GM23338 (cell line): ENCODE measurements at places on chromosomes 12 and 14.

GRCh38 chr12:84701041-84701440 is 211.6 kb downstream of the SLC6A15 start:
- DNase-seq = no peak

DNA sequence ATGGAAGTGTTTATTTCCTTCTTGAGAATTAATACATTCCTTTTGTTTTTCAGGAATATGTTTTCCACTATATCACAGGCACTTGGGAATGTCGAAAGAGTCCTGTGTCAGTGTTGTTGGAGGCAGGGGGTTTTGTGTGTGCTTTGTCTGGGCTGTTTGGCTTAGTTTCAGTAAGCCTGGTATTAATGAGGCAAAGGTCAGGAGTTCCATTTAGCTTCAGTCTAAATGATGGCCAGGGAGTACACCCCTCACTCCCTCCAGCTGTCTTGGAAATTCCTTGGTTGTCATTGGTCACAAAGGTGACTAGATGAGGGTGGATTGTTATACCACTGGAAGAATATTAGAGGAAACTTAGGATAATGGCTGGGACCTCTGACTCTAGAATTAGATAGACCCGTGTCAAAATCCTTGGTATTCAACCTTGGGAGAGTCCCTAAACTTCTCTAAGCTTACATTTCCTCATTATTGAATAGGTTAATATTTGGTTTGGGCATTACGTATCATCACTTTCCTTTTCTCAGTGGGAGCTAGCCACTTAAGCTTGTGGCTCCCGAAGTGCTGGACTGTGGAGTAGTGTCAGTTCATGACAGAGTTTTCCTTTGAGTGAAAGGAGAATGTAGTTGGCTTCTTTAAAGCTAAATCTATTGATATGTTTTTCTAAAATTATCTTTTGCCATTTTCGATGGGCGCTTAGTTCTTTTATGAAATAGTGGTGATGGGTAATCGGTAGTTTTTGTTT is 5.2 kb downstream of the FRS2 start:
- peak; percentile 24 for DNase-seq

DNA sequence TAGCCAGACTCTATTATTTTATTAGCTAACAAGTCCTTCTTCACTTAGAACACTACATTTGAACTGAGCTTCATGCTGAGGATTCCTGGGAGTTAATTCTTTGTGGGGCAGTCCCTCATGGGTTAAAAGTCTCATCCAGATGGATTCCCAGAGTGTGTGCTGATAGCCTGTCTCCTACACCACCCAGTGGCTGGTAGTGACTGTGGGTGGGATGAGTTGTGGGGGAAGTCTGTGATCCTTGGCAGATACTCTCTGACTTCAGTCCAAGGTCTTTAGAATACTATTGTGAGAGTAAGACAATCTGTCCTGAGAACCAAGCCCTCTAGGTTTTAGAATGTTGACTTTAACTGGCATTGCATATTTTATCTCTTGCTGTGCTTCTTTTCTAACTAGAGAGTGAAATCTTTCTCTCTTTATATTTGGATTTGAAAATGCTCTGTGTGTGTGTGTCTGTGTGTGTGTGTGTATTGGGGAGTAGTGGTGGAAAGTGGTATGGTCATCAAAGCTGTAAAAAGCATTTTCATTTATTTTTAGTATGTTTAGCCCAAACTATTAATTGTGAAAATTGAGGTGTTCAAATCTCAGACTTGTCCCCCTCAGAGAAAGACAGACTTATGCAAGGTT is 37.3 kb downstream of the AKAP6 start:
- DNase-seq = peak; percentile 17

DNA sequence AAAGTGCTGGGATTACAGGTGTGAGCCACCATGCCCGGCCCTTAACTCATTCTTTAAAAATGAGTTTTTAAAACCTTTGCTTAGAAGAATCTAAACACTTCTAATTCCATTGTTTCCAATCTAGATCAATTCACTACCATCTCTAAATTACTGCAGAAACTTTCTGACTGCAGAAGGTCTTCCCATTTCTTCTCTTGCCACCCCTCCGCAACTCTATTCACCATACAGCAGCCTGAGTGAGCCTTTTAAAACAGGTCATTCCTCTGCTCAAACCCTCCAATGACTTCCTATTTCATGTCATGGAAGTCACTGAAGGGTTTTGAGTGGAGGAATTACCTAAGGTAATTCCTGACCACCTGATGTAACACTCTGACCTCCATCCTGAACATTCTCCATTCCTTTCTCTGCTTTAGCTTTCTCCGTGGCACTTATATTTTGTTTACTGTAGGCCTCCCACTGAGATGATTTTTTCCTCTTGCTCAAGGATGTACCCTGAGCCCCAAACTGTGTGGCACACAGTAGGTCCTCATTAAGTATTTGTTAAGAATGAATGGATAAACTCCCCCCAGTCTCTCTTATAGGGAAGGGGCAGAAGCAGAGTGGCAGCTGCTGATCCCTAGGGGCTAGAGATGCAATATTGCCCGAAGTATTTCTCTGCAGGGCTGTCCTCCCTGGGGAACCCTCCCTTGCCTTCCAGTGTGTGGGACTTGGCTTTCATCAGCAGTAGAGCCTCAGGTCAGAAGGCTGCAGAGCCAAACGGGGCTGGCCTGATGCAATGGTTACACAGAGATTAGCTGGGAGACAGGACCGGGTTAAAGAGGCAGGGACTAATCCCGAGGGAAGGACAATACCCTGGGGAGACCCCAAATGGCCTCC is 1.2 kb downstream of the DDIT3 start:
- DNase-seq = peak; percentile 49

DNA sequence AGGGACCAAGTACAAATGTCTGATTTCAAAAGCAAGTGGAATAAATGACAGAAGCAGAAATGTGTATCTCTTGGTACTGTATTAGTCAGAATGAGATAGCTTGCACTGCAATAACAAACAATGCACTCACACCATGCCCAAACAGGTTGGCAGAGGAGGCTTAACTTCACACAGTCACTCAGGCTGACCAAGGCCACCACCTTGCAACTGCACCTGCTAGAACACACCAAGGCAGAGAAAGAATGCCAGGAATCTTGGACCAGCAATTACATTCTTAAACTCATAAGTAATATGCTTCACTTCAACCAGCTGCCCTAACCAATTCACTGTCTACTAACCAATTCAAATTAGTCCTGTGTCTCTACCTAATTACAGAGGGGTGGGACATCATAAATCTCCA is 378.3 kb downstream of the BCL11B start:
- no peak for DNase-seq

DNA sequence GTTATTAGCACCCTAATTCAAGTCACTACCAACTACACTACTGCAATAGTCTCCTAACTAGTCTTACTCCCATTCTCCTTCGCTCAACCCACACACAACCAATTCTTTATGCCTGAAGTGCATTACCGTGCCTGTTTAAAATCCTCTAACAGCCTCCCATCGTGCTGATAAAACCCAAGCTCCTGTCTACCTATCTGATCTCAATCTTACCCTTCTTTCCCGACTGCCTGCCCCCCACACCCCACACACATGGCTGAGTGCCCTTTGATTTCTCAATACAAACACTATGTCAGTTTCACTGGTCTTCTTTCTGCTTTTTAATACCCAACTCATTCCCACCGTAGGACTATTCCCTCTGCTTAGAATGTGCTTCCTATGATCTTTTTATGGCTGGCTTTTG is 59.9 kb downstream of the SPPL3 start:
- DNase-seq = no peak

DNA sequence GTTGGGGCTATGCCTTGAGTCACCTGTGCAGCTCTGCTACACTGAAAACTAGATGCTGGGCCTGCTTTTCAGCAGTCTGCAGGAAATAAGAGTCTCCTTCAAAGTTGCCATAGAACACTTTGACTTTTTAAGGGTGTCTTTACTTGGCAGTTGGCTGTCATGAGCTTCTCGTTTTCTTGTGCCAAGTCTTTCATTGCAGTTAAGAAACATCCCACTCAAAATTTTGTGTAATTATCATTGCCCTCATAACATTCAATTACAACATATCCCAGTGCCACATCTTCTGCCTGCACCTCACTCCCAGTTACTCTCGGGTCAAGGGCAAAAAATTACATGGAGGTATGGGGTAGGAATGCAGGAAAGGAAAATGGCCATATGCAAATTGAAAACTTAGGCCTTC is 29.1 kb downstream of the GPR65 start:
- DNase-seq = no peak

DNA sequence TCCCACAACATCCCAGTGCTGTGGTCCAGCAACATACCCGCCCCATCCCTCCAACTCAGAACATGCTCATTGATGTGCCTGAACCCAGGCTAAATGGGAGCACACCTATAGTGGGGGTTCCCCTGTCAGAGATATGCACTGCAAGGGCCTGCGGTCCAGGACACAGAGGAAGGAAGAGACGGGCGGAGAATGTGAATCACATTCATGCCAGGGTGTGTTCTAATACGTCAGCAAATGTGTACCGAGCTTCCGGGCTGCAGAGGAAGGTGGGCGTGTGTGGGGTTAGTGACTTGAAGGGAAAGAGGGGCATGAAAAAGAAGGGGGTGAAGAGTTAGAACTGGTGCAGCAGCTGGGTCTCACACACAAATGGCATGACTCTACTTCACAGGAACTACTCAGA is 83.7 kb downstream of the DPF3 start:
- DNase-seq = no peak

DNA sequence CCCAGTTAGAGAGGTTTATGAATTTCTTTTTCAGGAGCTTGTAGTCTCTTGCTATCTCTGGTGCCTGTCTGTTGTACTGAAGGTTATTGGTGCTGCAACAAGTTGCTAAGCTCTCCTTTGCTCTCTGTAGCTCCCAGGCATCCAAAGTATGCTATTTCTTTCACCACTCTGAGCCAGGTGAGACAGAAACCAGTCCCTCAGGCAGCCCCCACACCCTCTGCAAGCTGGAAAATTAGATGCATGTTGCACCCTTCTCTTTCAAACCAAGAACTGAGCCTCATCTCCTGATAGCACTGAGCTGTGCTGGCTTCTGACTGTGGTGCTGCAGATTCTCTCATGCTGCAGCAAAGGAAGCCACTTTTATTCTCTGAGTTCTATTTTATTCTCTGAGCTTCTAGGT is 9.6 kb upstream of the TRIM9 start:
- DNase-seq = no peak

GRCh38 chr14:76710056-76711010 is 50.9 kb upstream of the VASH1 start:
- peak; percentile 71 for DNase-seq

DNA sequence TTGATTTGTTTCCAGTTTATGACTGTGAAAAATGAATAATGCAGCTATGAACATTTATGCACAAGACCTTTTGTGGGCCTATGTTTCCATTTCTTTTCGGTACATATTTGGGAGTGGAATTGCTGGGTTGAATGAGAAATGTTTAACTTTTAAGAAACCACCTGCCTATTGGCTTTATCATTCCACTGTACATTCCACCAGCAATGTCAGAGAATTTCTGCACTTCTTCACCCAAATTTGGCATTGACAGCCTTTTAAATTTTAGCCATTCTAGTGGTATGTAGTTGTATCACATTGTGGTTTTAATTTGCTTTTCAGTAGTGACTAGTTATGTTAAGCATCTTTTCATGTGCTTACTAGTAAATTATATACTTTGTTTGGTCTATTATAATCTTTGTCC is 317.0 kb upstream of the TMTC1 start:
- DNase-seq = no peak

DNA sequence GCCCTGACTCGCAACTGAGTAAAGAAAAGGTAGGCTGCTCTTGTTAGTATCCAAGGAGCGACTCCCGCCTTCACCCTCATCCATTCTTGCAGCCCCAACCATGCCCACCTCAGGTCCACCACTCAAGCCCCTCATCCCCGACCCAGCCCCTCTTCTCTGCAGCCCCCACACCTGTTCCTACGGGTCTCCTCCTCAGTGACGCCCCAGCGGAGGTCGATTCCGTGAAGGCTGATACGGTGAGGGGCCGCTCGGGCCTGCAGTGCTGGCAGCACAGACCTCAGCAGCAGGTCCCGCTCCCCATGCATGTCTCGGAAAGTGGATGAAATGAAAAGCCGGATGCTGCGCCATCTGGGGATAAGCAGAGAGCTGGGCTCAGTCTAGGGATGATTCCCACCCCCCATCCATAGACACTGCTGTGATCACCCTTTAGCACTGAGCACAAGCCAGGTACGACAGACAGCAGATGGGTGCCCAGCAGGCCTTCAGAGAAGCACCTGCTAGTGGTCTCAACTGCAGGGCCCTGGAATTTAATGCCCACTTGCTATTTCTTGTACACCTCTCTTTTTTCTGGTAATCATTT is 26.9 kb downstream of the TEP1 start:
- DNase-seq = no peak

GRCh38 chr12:7637615-7638014 is 28.1 kb downstream of the APOBEC1 start:
- DNase-seq = no peak

DNA sequence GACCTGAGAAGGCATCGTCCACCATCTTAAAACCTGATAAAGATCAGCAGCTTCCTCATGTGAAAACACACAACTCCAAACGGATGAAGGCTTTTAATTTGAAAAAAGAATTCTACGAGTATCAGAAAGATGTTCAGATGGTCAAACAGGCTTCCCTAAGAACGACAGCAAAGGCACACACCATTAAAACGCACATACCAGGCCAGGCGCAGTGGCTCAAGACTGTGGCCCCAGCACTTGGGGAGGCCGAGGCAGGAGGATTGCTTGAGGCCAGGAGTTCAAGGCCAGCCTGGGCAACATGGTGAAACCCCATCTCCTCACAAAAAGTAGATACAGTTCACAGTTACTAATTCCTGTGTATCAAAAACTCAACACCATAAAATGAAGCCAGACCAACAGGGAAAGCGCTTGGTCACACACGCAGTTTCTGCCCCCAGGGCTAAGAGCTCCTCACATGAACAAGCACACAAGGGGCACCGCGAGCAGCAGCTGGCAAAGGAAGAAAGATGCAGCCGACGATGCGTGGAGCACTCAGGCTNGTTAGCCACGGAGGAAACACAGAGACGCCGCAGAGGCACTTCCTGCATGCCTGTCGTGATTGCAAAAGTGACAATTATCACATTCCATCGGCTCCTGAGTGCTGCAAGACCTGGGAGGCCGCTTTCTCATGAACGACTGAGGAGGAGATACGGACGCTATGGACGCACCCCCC is 78.0 kb downstream of the NOC4L start:
- peak; percentile 35 for DNase-seq

- no peak for DNase-seq
These were observed 422.9 kb upstream of the OR4E1 start for GRCh38 chr14:22096514-22096895.

DNA sequence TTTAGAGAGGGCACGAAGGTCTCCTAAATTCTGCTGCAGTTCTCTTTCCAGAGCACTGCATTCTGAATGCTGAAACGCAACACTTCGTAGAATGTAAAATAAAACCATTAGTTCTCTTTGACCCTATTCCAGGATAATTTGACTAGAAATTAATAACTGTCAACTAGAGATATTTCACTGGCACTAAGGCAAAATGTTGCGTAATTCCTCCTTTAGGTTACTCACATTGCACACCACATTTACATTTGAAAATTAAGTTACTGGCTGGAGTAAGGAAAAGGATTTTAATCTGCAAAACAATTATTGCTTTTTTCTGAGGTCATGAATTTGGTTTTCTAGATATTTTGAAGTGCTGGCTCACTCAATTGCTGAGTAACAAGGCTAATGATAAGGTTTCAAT is 58.0 kb upstream of the TRHDE start:
- no peak for DNase-seq

- DNase-seq = peak; percentile 68
These were observed 5.5 kb downstream of the CEP170B start for GRCh38 chr14:104870368-104871144.
